ENCODE measurements at places on chromosomes 4 and X.

DNA sequence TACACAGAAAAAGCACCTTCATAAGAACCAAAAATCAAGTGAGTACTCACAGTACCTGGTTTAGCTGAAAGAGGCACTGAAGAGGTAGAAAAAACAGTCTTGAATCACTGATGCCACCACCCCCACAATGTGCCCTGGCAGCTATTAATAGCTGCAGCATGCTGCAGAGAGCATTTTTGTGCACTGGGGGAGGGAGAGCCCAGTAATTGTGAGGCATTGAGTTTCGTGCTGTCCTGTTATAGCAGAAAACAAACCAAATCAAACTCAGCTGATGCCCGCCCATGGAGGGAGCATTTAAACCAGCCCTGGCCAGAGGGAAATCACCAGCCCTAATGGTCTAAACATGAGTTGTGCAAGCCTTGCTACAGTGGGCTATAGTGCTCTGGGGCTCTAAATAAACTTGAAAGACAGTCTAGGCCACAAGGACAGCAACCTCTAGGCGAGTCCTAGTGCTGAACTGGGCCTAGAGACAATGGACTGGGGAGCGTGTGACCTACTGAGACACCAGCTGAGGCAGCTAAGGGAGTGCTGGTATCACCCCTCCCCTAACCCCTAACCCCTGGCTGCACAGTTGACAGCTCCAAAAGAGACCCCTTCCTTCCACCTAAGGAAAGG lies 106.3 kb upstream of the TMLHE start:
- no peak for DNase-seq

DNA sequence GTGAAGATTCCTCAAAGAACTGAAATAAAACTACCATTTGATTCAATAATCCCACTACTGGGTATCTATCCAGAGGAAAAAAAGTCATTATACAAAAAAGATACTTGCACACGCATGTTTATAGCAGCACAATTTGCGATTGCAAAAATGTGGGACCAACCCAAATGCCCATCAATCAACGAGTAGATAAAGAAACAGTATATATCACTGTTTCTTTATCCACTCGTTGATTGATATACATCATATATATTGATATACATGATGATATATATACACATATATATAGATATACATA lies 13.6 kb upstream of the AFP start:
- no peak for DNase-seq

DNA sequence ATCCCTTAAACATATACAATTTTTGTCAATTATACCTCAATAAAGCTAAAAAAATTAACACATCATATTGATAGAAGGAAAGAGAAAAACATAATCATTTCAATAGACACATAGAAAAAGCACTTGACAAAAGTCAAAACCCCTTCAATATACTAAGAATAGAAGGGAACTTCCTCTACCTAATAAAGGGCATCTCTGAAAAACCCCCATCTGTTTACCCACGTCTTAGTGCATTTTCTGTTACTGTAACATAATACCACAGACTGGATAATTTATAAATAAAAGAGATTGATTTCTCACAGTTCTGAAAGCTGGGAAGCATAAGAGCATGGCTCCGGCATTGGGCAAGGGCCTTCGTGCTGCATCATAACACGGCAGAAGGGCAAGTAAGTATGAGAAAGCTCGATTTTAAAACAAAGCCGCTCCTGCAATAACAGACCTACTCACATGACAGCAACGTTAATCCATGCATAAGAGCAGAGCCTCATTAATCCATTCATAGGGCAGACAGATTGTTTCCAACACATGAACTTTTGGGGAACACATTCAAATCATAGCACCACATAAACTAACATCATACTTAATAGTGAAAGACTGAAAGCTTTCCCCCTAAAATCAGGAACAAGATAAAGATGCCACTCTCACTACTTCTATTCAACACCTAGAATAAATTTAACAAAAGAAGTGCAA lies 15.7 kb downstream of the STEEP1 start:
- DNase-seq: no peak

DNA sequence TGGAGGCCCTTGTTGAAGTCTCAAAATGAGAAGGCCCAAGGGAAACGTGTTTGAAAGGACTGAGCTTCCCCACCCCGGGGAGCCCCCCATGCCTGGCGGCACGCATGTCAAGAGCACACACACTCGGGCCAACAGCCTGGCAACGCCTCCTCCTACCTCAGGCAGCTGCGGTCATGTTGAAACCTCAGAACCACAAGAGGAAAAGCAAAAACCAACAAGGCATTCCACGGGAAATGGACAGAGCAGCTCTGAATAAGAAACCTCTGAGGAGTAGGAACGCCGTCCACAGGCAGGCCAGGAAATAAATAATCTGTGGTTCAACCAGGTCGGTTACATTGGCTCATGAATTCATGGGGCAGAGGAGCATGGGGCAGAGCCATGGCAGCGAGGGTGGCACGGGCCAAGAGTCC lies 95.7 kb upstream of the AFAP1 start:
- no peak for DNase-seq

GRCh38 chr4:31791666-31792065 lies 1071.5 kb downstream of the PCDH7 start:
- no peak for DNase-seq

- no peak for DNase-seq
Observed at GRCh38 chr4:6175426-6175825, 24.9 kb downstream of the JAKMIP1 start.
